Neural crest cell (in vitro differentiated cells): ENCODE measurements at places on chromosomes 13 and 19. TPM values are rescaled to one million over a fixed set of nuclear protein-coding genes. Genes with fewer than 3 reads are reported as not detected.
A peak's percentile ranks its signal among the peaks of the same experiment; 100 is the strongest.

Gene NLRP11
- total RNA-seq, result not detected in 2 replicates

Gene SWSAP1
- total RNA-seq, result 2.9 and 3.5 TPM in 2 replicates

Gene PDE4C
- 0.09 and 0.25 TPM in 2 replicates for total RNA-seq

Gene ANGPTL4
- not detected in 2 replicates for total RNA-seq

Gene DKKL1
- total RNA-seq, result 1.9 and 2.0 TPM in 2 replicates

Gene CHAMP1
- total RNA-seq, result 63.5 and 63.9 TPM in 2 replicates

Gene ENOX1
- total RNA-seq, result 3.1 and 3.8 TPM in 2 replicates

Gene C1QTNF9
- not detected in 2 replicates for total RNA-seq

DNA sequence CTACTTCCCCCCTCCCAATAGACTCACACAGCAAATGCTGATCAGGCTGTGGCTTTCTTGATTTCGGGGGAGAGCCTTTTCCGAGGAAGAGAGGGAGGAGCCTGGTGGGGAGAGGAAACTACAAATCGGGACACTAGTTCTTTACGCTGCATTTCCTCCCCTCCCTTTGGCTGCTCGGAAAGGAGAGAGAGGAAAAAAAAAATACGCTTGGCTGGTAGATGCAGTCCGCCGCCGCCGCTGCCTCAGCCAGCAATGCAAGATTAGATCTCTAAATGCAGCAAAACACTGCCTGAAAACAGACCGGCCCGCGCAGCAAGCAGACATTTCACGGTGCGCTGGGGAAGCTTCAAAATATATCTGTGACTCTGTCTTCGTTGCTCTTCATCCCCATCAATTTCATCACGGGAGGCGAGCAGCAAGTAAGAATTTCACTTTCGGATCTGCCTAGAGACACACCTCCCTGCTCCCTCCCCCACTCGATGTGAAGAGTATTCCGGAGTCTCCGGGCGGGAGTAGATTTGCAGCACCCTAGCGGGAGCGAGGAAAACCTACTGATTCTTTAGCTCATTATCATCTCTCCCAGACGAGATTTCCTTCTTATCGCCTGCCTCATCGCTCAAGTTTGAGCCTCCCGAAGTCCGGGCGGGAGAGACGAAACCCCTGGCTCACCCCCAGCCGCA, at the start of gene PCDH17:
Gene PCDH17, plus strand, starts transcription at position 149 of the 680 bp plus-strand sequence. CDS start 803 bp downstream, outside the sequence.
- DNase-seq, result peak; percentile 24

DNA sequence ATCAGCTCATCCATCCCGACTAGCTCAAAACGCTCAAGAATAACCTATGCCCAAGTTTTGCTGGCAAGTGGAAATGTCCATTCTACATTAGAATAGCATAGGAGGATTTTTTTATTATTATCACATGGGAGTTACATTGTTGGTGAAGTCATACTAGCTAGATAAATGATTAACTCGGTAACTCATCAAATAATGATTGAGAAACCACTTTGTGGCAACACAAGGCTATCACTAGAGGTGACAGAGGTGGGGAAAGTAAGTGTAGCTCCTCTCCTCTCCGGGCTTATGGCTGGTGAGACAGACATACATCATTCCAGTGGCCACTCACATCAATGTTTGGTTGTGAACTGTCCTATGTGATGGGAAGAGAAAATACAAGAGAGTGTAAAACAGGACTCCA, 161.6 kb downstream of the ZIC5 start:
- DNase-seq, result no peak

DNA sequence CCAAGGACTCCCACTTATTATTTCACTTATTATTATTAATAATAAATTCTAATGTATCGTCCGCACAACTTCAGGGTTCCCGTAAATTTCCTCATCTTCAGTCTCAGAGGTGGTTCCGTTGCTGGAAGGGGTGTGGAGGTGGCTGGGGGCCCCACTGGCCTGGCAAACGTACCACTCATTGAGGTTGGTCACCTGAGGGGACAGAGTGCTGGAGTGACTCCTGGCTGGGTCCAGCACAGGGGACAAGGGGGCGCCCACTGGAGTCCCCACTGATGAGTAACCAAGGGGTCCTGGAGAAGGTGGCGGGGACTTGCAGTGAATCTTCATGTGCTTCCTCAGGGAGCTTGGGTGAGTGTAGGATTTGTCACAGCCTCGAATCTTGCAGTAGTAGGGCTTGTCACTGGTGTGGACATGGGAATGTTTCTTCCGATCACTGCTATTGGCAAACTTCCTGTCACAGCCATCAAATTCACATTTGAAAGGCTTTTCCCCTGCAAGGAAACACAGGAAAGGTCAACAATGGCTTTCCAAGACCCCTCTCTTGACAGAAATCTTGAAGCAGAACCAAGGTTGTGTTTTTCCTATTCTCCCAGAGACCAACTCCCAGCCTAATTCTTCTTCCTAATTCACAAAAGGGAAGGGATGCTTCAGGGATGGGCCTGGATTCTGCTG, 6.1 kb downstream of the ZIC5 start:
- no peak for DNase-seq

DNA sequence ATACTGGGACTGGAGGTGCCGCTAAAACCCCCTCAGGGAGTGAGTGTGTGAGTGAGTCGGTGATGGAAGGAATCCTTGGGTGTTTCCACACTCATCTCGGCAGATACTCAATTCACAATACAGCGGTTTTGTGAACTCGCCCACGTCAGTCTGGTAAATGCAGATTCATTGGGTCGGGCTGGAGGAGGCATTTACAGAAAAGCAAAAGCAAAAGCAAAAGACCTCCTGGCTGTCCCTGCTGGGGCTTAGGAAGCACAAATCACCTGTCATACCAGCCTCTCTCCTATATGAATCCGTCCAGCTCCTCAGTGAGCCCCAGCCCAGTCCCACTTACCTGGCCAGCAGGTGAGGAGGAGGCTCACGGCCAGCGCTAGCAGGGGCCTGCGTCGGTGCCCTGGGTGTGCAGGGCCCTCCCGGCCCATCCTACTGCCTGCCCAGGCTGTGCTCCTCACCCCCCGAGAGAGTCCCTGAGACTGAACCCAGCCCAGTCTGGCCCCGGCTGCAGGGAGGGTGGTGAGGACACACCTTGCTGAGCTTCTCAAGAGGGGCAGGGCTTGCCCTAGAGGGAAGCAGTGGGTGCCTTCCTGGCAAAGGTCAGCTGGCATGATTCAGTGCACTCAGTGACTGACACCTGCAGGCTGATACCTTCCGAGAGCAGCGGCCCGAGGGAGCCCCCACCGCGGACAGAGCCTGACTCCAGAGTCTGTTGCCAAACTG, at the start of gene MUC16:
Gene MUC16, minus strand, starts transcription at position 475 of the 717 bp plus-strand sequence.
- DNase-seq, result no peak

DNA sequence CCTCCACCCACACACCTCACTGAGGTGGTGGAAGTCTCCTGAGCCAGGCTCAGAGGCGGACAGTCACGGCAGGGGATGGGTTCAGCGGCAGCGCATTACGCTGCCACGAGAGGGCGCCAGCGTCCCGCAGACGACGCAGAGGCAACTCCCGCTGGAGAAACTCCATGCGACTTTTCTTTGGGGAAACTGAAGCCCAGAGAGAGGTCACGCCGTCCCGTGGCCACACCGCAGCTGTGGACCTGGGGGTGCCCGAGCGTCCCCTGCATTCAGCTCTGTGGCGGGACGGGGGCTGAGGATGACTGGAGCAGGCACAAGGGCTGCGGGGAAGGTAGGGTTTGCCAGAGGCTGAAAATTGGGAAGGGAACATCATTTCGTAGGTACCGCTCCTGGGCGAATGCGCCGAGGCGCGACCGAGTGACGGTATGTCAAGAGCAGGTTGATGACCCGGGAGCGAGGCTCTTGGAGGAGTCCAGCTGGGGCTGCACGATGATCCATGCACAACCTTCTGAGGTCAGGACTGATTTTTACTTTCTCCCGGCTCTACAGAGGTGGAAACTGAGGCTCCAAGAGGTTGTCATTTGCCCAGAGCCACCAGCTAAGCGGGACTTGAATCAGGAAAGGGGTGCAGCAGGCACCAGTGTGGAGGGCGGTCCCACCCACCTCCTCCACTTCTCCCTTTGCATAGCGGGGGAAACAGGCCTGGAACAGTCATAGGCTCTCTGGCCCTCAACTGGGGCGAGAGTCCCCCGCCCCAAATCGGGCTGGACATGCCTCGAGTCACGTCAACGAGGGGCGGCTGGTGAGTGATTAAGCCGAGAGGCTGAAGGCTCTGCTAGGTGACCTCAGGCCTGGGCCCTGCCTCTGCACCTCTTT, 690 bp upstream of the ARRDC2 start:
- DNase-seq, result peak; percentile 85
